Keratinocyte (primary cell): ENCODE measurements at places on chromosomes 5 and 9. TPM values are rescaled to one million over a fixed set of nuclear protein-coding genes. Genes with fewer than 3 reads are reported as not detected.

The GABRA1 gene
- polyA plus RNA-seq = not detected in 3 replicates

The DMRTA1 gene
- polyA plus RNA-seq = 1.2 to 1.9 TPM (median 1.2 TPM) in 3 replicates

The GABBR2 gene
- 0.01 TPM in 1 of 3 replicates, not detected in the others for polyA plus RNA-seq

DNA sequence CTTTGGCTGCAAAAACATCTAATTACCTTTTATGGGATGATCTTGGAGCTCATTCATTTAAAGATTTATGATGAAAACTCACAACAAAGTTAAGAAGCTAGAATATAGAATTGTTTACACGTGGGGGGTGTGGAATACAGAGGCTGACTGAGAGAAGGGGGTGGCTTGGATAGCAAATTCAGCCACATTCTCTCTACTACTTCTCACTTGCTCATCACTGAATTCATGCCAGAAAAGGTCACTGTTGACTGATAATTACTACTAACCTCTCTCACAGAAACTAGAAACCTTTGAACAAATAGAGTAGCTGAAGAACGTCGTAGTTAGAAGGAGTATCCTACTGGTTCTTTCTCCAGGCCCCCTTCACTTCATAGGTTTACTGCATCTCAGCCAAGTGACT lies 808.2 kb downstream of the BRINP1 start:
- no peak for DNase-seq

GRCh38 chr9:23717505-23717904 lies 108.5 kb downstream of the ELAVL2 start:
- DNase-seq = no peak

GRCh38 chr9:126057121-126057825 lies 269.4 kb upstream of the MVB12B start:
- no peak for DNase-seq

GRCh38 chr5:28301712-28302111 lies 1263.3 kb upstream of the CDH9 start:
- no peak for DNase-seq

GRCh38 chr5:77064040-77064439 lies 23.0 kb downstream of the ZBED3 start:
- no peak for DNase-seq

- DNase-seq = no peak
Observed at GRCh38 chr9:29118555-29118954, 1545.3 kb upstream of the C9orf72 start.

DNA sequence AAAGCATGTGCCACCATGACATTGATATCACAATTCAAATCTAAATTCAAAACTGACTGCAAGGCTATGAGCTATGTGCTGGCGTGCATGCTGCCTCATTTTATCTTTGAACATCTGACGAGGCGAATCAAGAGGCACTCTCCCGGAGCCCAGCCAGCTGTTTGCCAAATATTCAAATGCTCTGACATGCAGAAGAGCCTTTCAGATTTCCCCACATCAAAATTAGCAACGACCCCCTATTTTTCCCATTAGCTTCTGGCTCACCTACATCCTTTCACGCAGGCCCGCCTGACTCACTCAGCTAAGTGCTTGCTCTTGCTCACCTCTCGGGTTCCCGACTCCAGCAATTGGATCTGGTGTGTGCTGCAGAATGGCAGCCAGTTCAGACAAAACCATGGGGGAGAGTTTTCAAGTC lies 159.0 kb downstream of the NR2F1-AS1 start:
- no peak for DNase-seq

DNA sequence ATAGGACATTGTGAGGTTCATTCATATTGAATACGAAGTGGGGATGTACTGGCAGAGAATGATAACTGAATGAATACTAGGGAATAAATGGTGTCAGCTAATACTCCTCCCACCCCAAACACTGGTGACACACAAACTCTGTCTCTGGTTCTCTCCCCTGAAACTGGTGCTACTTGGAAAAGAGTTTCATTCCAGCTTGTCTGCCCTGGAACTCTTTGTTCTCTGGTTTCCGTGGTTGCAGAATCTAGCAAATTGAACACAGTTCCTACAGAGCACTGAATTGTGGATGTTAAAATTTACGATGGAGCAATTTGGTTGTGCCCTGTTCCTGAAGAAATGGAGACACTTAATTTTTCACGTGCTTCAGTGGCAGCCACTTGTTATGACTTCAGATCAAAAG lies 181.7 kb downstream of the KCTD16 start:
- DNase-seq = no peak

DNA sequence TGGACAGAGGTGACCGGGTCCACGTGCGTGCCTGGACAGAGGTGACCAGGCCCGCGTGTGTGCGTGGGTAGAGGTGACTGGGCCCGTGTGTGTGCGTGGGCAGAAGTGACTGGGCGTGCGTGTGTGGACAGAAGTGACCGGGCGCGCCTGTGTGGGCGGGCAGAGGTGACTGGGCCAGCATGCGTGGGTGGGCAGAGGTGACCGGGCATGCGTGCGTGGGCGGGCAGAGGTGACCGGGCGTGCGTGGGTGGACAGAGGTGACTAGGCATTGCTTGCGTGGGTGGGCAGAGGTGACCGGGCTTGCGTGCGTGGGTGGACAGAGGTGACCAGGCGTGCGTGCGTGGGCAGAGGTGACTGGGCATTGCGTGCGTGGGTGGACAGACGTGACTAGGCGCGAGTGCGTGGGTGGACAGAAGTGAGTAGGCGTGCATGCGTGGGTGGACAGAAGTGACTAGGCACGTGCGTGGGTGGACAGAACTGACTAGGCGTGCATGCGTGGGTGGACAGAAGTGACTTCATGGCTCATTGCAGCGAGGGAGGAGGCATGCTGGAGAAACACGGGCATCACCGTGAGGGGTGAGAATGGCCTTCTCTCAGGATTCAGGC lies 254.1 kb upstream of the IRX4 start:
- DNase-seq = no peak
